Breast epithelium (tissue), 4 donors: ENCODE measurements at places on chromosomes 12 and 14. TPM values are rescaled to one million over a fixed set of nuclear protein-coding genes. Genes with fewer than 3 reads are reported as not detected.

The VRTN gene
- not detected for total RNA-seq

DNA sequence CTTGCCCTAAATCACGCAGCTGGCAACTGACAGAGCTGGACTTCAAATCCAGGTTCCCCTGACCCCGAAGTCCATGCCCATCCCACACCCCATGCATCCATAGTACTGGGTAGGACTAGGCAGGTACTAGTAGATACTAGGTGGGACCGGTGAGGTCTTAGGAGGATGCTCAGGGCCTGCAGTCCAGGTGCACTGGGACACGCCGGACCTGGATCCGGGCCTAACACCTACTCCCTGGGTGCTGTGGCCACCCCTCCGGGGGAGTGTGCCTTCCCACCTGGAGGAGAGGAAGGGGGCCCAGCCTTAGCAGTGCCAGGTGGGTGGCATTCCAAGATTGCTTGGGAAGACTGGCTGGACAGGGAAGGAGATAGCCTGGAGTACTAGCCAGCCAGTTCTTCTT lies 64.8 kb downstream of the CACNA1C start:
- H3K27ac ChIP-seq = no peak overlapping the region
- DNase-seq = no peak
- no peaks in the 10 kb centered on the region for H3K36me3 ChIP-seq
- H3K4me3 ChIP-seq = no peak overlapping the region

DNA sequence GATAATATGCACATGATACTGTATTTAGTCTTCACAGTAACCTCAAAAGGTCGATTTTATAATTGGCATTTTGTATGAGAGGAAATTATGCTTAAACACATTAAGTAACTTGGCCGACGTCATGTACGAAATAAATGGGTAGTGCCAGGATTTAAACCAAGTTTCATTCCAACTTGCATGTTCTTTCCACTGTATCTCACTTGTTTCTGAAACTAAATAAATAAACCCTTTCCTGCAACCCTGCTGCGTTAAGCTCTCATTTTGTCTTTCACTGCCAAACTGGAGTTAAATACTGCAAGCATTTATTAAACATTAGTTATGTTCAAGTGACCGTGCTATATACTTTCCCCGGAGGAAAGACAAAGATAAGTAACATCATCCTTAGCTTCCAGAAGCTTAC lies 293.9 kb upstream of the PRKD1 start:
- H3K4me3 ChIP-seq = no peak overlapping the region
- no peaks in the 10 kb centered on the region for H3K27me3 ChIP-seq
- no peak for DNase-seq
- H3K36me3 ChIP-seq = no peaks in the 10 kb centered on the region
- no peaks in the 10 kb centered on the region for H3K4me1 ChIP-seq

DNA sequence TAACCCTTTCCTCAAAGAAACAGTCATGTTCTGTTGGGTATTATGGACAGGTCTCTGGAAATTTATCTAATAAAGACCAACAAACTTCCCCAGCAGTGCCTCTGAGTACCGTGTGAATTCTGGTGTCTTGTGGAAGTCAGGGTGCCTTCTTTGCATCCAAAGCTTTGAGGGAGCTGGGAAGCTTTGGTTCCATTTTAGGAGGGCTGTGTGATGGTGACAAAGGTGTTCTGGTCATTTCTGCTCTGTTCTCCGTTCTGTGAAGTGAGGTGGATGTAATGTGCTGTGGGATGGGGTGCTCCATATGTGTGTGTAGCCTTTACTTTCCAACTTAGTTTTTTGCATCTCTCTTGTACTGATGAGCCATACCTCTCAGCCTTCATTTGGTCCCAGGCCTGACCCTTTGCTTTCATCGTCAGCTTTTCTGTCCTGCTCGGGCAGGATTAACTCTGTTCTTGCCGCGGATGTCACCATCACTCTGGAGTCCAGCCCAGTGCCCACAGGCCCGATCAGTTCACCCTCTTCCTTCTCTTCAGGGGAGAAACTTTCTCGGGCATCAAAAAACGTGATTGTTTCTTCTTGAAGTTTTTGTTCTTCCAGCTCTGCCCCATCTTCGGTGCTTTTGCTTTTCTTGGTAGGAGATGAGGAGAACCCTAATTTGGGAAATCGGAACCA lies 13.2 kb downstream of the PLD4 start:
- DNase-seq = no peak
- no peak overlapping the region for H3K4me3 ChIP-seq
- H3K27me3 ChIP-seq = no peaks in the 10 kb centered on the region
- H3K27ac ChIP-seq = no peak overlapping the region
- no peaks in the 10 kb centered on the region for H3K4me1 ChIP-seq

DNA sequence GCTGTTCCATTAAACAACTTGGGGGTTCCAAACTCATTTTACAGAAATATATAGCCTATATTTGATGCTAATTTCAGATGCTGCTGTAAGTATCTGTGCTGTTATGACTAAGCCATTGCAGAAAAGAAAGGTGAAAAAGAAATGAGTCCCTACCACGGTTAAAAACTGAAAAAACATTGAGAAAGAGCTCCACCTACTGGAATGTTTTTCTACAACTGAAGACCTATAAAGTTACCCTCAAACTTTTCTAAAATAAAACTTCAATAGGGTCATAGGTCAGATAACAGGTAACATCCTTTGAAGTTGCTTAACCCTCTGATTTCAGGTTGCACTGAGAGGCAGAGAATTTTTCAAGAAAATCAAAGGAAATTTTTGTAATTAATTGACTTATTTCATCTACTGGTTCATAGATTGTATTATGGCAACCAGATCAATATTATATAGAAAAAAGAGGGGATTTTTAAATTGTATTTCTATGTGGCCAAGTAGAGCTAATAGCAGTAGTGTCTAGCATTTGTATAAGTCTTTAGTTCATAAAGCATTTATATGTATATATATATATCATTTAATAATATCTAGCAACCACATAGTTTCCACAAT lies 279.9 kb downstream of the RPS29 start:
- no peak overlapping the region for H3K4me3 ChIP-seq
- DNase-seq = no peak
- no peak overlapping the region for H3K27ac ChIP-seq
- no peaks in the 10 kb centered on the region for H3K36me3 ChIP-seq
- H3K4me1 ChIP-seq = no peaks in the 10 kb centered on the region

GRCh38 chr14:64706119-64706592 lies 1.9 kb downstream of the PLEKHG3 start:
- peaks cover 18% of the 10 kb centered on the region for H3K4me1 ChIP-seq
- no peaks in the 10 kb centered on the region for H3K36me3 ChIP-seq
- peak overlapping the region; percentile 88 for H3K4me3 ChIP-seq

The NGDN gene
- 39.8 TPM for total RNA-seq

GRCh38 chr12:91422811-91423692 lies 240.4 kb upstream of the DCN start:
- H3K4me3 ChIP-seq = no peak overlapping the region
- DNase-seq = no peak
- H3K27ac ChIP-seq = peak overlapping the region; percentile 66
- H3K4me1 ChIP-seq = no peaks in the 10 kb centered on the region

DNA sequence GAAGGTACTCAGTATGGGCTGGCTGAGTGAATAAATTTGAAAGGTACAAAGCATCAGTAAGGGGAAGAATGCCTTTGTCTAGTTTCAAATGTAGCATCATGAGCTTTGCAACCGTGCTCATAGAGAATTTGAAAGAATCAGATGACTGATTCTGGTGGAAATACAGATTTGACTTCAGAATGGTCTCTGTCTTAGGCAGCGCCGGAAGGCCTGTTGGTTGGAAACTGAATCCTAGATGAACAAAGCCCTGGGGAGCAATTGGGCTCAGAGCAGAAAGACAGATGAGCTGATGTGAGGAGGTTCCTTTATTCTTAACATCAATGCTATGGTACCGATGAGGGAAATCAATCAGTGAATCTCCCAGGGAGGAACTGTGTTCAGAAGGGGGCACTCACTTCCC lies 137.3 kb downstream of the SNAPC1 start:
- no peaks in the 10 kb centered on the region for H3K36me3 ChIP-seq
- no peaks in the 10 kb centered on the region for H3K27me3 ChIP-seq
- no peak overlapping the region for H3K4me3 ChIP-seq
- no peak overlapping the region for H3K27ac ChIP-seq
- H3K4me1 ChIP-seq = no peaks in the 10 kb centered on the region
- no peak for DNase-seq

The KRT85 gene
- total RNA-seq = not detected

DNA sequence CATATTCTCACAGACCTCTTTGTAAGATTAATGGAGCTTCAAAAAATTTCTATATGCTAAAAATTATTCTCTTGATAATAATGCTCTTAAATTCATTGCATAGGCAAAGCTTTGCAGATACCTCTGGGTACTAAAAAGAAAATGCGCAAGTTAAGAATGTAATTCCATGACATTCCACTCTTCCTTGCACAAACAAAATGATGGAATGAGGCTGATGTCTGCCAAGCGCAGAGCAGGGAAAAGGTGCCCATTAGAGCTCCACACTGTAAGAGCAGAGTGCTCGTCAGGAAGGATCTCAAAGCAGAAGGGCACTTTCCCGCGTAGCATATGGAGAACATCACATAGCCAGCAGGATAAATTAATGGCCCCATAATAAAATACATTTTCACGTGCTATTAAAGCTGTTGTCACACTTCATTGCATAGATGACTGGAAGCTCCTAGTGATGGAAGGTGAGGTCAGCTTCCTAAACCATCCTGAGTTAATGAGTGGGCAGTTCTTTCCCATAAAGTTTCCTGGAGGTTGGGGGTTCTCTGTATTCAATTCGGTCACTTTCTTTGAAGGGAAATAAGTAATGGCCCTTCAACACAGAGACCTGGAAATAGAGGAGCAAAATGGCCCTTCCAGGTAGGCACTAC lies 1058.9 kb downstream of the GALC start:
- H3K27ac ChIP-seq = no peak overlapping the region
- H3K27me3 ChIP-seq = no peaks in the 10 kb centered on the region
- H3K4me1 ChIP-seq = no peaks in the 10 kb centered on the region
- DNase-seq = no peak
- H3K36me3 ChIP-seq = no peaks in the 10 kb centered on the region

The ZDHHC22 gene
- not detected for total RNA-seq

The KRT77 gene
- total RNA-seq = not detected

The LAG3 gene
- total RNA-seq = 1.3 TPM

DNA sequence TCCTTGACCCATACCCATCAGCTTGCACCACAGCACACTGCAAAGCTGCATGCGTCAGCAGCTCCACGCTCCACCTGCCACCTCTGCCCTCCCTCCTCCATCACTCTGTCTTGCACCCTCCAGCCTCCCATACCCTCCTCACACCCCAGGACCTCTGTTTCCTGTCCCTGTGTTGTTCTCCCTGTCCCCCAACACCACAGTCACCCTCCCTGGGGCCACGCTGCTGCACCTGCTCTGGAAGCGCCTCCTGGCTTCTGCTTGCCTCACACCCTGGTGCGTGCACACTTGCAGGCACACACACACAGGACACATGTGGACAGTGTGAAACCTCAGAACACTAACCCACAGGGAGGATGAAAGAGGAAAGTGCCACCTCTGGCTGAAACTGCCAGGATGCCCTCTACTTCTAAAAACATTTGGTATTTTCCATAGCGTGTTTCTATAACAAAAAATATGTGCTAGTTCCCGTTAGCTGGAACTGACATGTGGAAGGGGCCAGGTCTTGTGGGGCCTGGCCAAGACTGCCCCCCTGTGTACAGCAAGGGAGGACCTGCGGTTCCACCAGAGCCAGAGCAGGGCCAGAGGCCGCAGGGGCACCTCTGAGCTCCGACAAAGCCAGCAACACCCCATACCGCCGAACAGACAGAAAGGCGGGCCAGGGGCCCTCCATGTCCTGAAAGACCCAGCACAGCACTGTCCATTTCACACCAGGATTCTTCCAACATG lies 10.0 kb downstream of the BRF1 start:
- H3K27me3 ChIP-seq = no peaks in the 10 kb centered on the region
- no peaks in the 10 kb centered on the region for H3K36me3 ChIP-seq
- peaks cover 10% of the 10 kb centered on the region for H3K4me1 ChIP-seq

DNA sequence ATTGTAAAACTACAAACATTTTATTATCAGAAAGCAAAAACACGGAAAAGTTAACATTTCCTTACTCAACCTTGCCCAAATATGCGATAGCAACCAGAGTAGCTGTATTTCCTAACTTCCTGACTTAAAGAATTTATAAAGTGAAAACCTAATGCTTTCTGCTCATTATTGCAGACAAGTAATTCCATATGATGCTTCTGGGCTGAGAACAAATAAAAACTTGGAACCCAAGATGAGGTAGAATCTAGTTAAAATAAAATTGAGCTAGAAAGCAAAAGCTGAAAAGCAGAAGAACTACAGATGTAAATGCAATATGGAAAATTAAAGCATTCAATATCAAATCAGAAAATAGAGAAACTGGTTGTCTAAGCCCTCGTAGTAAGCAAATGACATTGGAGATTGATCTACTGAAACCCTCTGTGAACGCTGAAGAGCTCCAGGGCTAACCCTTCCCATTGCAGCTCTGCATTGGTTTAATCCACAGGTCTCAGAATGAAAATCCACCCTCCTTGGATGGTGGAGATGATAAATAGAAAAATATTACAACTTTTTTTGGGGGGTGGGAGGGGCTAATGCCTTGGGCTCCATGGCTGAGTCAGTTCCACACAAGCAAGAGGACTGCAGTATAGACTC lies 40.7 kb downstream of the CORO1C start:
- peak overlapping the region; percentile 97 for H3K27ac ChIP-seq
- H3K4me1 ChIP-seq = peaks cover 39% of the 10 kb centered on the region
- H3K36me3 ChIP-seq = no peaks in the 10 kb centered on the region

- no peaks in the 10 kb centered on the region for H3K27me3 ChIP-seq
- no peak overlapping the region for H3K27ac ChIP-seq
These were observed 58.6 kb downstream of the PDE3A start for GRCh38 chr12:20426957-20427356.

DNA sequence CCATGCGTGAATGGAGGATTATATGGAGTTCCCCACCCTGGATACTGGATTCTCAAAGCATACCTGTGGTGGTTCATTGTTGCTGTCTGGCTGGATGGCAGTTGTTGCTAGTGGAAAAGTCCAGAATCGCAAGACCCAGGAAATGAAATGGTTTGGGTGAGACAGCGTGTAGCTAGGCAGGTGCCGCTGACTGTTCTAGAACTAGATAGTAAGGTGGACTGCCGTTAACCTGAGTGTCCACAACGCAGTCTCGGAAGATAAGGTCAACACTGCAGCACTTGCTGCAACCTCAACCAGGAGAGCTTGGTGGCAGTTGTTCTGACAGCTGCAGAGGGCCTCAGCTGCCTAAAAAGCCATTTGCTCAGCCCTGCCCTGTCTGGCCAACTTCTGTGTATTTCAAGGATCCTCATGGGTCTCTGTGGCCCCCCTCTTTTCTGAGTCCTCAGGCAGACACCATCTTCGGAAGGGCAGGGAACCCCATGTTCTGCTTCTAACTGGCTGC lies 15.5 kb upstream of the IRF2BPL start:
- peaks cover 63% of the 10 kb centered on the region for H3K4me1 ChIP-seq
- H3K27ac ChIP-seq = peak overlapping the region; percentile 97
- H3K27me3 ChIP-seq = no peaks in the 10 kb centered on the region
- no peak overlapping the region for H3K4me3 ChIP-seq
- H3K36me3 ChIP-seq = no peaks in the 10 kb centered on the region

The PKP2 gene
- 32.5 TPM for total RNA-seq

- no peak overlapping the region for H3K4me3 ChIP-seq
- H3K27ac ChIP-seq = no peak overlapping the region
- H3K4me1 ChIP-seq = no peaks in the 10 kb centered on the region
- no peaks in the 10 kb centered on the region for H3K36me3 ChIP-seq
- no peak for DNase-seq
These were observed 173.8 kb upstream of the MIS18BP1 start for GRCh38 chr14:45426685-45427282.

The LMBR1L gene
- 73.0 TPM for total RNA-seq
